Fibroblast of villous mesenchyme (primary cell): ENCODE measurements at places on chromosomes 3 and 15. TPM values are rescaled to one million over a fixed set of nuclear protein-coding genes. Genes with fewer than 3 reads are reported as not detected.

SERPINI2 gene
- not detected in 2 replicates for total RNA-seq

CPNE9 gene
- total RNA-seq: not detected in 2 replicates

C3orf22 gene
- not detected in 2 replicates for total RNA-seq

GATA2 gene
- total RNA-seq: 26.7 and 41.0 TPM in 2 replicates

FEZF2 gene
- total RNA-seq: not detected in 2 replicates

B4GALT4 gene
- total RNA-seq: 28.3 and 47.5 TPM in 2 replicates

LZTFL1 gene
- 13.2 and 18.6 TPM in 2 replicates for total RNA-seq

MST1R gene
- under 0.01 and 0.32 TPM in 2 replicates for total RNA-seq

SPINT1 gene
- total RNA-seq: 0.32 and 0.43 TPM in 2 replicates
